ENCODE measurements at places on chromosomes 7 and 10.

DNA sequence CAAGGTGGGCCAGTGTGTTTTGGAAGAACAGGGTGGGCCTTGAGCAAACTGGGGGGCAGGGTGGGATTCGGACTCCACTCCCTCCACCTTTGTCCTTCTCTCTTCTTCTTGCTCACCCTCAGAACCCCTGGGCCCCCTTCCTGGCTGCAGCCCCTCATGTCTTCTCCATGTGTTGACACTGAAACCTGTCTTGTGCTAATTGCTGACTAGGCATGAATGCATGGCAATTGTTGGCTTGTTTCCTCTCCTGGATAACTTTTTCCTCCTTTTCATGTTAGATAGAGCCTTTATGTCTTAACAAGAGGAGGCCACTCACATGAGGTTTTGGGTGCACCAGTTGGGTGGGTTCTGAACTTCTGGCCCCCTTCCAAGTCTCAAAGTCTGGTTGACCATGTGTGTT lies 181.6 kb upstream of the MKI67 start:
- no peak for DNase-seq

- DNase-seq: no peak
Measured at GRCh38 chr10:131954356-131954965, 27.3 kb downstream of the BNIP3 start.

DNA sequence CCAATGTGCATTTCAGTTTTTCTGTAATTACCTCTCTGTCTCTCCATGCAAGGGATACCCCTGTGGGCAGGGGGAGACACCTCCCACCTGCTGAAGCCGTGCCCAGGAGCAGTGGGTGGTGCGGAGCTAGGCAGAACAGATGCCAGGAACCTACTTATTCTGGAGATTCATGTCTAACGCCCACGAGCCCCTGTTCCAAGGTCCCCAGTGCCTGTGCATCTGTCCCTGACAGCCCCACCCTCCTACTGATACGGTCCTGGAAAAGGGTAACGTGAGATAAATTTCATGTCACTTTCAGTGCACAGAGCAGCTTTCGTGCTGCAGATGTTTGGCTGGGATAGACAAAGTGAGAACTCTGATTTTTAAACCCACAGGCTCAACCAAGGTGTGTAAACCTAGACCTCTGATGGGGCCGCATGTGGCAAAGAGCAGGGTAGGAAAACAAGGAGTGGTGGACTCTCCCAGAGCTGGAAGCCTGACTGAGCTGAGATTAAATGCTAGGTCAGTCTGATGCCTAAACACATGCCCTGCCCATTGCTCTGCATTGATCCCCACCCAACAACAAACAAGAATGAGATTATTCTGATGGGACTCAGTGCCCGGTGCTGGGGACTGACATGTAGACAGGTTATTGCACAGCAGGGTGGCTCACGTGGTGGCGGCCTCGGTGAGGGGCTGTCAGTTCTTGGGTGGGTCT lies 123.6 kb upstream of the GDF10 start:
- no peak for DNase-seq

DNA sequence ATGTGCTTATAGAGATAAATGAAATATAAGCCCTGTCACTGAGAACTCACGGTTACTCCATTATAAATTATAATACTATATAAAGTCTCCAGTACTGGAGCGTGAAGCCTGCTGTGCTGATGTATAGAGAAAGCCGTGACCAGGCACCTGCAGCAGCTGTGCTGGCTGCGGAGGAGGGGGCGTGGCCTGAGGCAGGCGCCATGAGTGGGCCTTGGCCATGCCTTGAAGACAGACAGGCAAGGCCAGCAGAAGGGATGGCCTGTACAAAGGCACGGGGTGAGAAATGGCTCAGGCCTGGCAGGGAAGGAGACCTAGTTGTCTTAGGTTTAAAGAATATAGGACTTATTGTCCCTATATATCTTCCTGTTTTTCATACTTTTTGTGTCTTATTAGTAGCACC lies 218.5 kb upstream of the STK17A start:
- DNase-seq: no peak

- DNase-seq: no peak
Measured at GRCh38 chr10:46293832-46294640, 7.2 kb downstream of the ANTXRL start.

- DNase-seq: no peak
Measured at GRCh38 chr10:82738592-82738991, 863.6 kb downstream of the NRG3 start.

Data from D341Med (cell line).